ENCODE measurements at places on chromosomes 7 and 10.
A peak's percentile ranks its signal among the peaks of the same experiment; 100 is the strongest.

GRCh38 chr10:15163253-15163828 lies 5.2 kb downstream of the NMT2 start:
- no peak for DNase-seq

DNA sequence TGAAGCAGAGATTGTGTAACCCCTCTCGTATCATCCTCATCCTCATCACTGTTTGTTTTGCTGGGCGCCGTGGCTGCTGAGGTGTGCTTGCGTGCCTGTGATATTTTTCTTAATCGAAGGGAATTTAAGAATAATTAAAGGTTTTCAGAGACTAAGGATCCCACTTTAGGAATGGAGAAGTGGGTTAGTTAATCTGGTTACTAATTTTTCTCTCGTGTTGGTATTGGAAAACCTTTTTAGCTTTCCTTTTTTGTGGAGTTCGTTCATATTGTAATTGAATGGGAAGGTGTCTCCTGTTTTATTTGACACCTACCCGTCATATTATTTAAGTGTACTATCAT lies 1.3 kb downstream of the UBN2 start:
- DNase-seq, result peak; percentile 0

DNA sequence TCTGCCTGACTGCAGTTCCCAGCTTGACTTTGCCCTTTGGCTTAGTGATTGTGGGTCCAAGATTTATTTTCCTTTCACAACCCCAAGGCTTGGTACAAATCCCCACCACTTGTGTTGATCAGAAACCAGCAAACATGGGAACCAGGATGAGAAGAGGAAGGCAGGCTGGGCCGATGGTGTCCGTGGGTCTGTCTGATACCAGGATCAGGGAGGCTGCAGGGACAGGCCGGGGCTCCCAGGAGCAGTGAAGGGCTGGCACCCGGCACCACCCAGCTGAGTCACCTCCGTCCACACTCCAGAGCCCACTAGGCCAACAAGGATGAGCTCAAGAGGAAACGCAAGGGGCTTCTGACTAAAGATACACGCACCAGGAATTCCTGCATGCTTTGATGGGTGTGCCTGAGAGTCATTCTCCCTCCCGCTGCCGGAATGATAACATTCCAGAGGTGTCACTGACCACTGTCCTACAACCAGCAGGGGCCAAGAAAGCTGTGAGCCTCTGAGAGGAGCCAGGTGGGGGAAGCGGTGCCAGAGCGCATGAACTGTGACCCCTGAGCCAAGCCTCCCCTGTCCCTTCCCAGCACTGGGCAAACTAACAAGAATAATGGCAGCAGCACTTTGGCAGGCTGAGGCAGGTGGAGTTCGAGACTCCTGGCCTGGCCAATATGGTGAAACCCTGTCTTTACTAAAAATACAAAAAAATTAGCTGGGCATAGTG lies 29.2 kb upstream of the PROSER2 start:
- DNase-seq, result no peak

DNA sequence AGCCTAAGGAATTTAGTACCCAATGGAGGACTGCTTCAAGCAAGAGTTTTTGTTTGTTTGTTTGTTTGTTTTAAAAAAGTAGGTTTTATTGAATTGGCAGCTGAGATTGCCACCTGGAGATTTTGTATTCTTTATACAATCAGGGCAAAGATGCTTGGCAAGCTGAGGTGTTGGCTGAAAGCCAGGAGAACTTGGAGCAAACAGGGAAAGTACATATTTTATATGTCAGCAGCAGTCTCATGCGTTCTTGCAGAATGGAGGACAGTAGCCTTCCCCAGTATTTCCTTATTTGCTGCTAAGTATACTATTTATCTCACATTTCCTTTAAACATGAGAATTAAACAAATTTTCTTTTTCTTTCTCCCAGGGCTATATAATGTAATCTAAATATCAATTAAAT lies 22.6 kb upstream of the ICA1 start:
- no peak for DNase-seq

GRCh38 chr7:152608208-152608607 lies 67.7 kb downstream of the XRCC2 start:
- DNase-seq, result no peak

- DNase-seq, result no peak
These were observed 295.4 kb downstream of the LRMDA start for GRCh38 chr10:75726522-75727483.

DNA sequence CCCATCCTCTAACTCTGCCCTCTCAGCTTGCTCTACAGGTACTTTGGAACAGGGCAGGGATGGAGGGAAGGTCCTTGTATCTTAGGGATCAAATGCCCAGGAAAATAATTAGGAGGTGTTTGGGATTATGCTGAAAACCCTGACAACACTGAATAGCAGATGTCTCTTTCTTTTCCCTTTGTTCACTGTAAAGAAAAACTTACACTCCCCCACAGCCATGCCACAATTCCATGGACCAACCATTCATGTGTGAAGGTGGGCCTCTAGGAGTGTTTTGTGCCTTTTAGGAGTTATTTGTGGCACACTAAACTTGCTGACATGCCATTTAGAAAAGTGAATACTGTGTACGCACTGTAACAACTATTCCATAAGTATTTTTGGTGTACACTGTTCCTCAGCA lies 108.1 kb downstream of the SNX10 start:
- DNase-seq, result no peak

- no peak for DNase-seq
These were observed 28.4 kb downstream of the SBDS start for GRCh38 chr7:66967029-66967428.

- no peak for DNase-seq
These were observed 25.0 kb upstream of the FZD1 start for GRCh38 chr7:91239171-91239604.

- no peak for DNase-seq
These were observed 50.4 kb downstream of the CPEB3 start for GRCh38 chr10:92240289-92241157.

DNA sequence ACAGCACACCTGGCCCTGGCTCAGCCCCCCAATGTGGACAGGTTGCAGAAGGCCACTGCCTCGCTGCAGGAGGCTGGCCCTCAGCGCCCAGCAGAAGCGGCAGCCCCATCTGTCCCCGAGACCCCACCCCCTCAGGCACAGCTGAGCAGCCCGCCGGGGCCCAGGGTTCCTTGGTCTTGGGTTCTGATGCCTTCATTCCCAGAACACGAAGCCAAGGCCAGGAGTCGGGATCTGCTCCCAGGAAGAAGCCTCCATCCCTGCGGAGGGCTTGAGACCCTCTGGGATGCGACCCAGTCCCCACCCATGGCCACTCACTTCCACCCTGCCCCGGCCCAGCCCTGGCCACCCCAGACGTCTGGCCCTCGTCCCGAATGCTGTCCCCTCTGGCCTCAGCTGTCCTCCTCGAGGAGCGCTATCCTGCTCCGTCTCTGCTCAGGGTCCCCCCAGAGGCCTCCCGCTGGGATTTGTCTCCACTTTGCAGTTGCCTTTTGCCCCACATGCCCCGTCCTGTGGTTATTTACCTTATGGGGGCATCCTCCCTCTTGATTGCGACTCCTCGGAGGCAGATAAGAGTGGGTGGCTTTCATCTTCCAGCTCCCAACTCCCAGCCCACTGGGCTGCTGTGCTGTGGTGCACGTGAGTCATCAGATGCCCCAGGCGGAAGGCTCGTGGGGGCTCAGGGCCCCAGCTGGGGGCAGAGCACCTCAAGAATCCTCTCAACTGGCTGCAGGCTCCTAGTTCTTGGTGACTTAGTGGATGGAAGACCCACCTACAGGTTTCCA lies 97.5 kb downstream of the MKI67 start:
- DNase-seq, result peak; percentile 8

DNA sequence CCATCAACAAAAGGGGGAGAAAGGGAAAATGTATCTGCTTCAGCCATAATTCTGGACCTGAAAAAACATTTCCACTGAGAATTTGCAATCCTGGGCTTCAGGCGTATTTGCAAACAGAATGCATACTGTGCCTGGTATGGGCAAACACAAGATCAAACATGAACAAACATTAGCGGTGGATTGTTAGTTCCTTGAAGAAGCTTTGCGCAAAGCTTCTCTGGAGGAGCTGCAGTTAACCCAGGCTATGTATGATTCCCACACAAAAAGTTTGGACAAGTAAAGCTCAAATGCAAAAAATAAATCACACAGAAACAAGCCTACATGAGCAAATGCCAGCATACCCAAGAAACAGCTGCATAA lies 20.4 kb upstream of the HILPDA start:
- no peak for DNase-seq

- DNase-seq, result no peak
These were observed 262.8 kb upstream of the KLF14 start for GRCh38 chr7:130996833-130997231.

DNA sequence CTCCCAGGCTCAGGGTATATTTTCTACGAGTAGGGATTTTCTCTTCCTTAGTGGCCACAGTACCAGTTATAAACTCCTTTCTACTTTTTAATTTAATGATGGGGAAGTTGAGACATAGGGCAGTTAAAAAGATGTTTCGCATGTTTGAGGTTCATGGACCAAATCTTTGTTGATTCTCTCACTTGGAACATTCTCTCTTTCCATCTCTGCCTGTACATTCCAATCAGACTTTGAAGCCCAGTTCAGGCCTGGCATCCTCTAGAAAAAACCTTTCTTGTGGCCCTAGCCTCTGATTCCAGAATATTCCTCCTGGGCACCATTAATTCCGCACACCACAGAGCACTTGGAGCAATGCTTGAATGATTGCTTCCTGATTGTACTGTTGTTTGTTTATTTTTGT lies 18.5 kb downstream of the SLC13A4 start:
- DNase-seq, result no peak

DNA sequence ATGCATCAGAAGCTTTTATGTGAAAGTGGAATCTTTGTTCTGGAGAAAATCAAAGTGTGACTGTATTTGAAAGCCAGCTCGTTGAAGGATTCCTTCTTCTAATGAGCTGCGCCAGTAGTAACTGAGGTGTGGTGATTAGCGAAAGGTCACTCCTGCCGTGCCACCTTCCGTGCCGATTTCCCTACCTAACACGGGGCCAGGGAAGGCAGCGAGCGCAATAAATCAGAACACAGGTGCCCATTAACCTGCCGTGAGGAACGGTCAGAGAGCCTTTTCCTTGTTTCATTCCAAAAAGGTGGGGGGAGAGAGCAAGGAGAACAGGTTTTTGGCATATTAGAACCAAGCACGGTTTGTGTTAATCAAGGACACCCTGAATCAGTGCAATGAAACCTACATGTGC lies 258.0 kb downstream of the CELF2 start:
- DNase-seq, result no peak

- no peak for DNase-seq
These were observed 67.6 kb downstream of the PPP1R3C start for GRCh38 chr10:91565226-91565625.

DNA sequence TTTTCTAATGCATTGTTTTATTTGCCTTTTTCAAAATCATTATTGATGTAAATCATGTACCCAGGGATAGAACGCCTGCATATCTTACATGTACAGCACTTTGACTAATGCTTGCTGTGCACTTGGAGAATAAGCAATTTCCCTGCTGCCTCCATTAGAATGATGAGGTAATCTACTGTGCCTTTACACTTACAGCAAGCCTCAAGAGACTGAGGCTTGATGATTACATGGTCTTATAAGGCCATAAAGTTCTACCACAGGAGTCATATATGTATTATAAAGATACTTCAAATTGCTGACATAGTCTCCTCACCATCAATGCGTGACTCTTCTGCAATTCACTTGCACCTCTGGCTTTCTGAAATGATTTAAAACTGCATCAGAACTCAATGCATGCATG lies 328.6 kb upstream of the HGF start:
- DNase-seq, result no peak

DNA sequence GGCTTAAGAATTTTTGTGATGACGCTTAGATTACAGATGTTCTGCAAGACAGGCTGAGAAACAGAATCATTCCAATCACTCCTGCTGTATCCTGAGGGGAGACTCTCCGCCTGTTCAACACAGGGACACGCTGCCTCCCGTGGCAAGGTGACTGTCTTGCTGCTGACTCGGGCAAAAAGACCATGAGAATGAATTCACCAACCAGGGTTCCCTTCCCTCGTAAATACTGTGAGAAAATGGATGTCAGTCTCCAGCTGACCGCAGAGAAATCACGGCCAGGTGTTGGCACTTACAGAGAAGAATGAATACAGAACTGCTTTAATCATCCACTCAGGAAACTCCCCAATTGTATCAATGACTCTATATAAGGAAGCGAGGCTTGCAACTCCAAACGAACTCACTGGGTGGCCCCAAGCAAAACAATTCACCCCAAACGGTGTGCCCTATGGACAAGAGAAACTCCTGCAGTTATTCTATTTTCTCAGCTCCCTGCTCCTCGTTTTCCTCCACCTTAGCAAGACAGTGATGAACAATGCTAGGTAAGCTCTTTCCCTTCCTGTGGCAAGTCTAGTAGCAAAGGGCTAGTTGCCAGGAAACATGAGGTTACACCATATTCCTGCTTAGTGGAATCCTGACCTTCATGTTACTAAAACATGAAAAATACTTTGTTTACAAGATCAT lies 22.8 kb downstream of the GNA12 start:
- no peak for DNase-seq

GRCh38 chr10:26334932-26335573 lies 103.1 kb upstream of the APBB1IP start:
- DNase-seq, result peak; percentile 36

- DNase-seq, result no peak
These were observed 135.4 kb upstream of the KMT2E start for GRCh38 chr7:104878577-104878976.

- DNase-seq, result no peak
These were observed 182.1 kb downstream of the DIP2C start for GRCh38 chr10:507355-507699.

DNA sequence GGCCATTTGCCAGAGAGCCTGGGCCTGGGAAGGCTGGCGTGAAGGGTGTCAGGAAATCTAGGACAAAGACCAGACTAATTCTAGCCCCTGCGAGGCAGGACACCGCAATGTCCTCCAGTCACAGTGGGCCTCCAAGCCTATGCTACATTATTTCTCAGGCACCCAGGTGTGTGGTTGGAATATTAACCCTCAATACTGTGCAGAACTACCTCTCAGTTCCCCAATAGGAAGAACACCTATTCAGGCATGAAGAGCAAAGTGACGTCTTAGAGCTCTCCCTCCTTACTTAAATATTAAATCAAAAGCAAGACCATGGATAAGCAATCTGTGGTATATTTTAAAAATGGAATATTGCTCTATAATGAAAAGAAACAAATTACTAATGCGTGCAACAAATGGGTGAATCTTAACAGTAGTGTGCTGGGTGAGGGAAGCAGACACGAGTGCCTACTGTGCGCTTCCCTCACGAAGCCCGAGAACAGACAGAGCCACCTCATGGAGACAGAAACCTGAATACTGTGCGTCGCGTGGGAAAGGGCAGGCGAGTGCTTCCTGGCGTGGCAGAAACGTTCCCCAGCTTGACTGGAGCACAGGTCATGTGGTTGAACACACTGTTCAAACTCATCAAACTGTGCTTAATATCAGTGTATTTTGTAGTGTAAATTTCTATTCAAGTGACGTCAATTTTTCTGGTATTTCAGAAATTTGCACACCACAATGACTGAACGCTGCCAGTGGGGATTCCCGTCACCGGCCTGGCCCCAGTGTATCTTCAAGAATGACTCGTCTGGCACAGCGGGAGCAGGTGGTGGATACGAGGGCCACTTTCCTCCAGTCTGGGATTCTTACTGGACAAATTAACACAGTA lies 15.5 kb upstream of the PTPRN2 start:
- DNase-seq, result no peak

GRCh38 chr10:48496831-48497779 lies 107.8 kb downstream of the ARHGAP22 start:
- DNase-seq, result no peak

All from stimulated activated CD8-positive, alpha-beta memory T cell treated with anti-CD3 and anti-CD28 coated beads, Interleukin-2, amount 100 ng/mL, for 48 hours (primary cell).